Islet precursor cell (in vitro differentiated cells): ENCODE measurements at places on chromosomes 2 and 18.
A peak's percentile ranks its signal among the peaks of the same experiment; 100 is the strongest.

GRCh38 chr2:96325884-96326255 lies 753 bp downstream of the ITPRIPL1 start:
- DNase-seq = no peak

DNA sequence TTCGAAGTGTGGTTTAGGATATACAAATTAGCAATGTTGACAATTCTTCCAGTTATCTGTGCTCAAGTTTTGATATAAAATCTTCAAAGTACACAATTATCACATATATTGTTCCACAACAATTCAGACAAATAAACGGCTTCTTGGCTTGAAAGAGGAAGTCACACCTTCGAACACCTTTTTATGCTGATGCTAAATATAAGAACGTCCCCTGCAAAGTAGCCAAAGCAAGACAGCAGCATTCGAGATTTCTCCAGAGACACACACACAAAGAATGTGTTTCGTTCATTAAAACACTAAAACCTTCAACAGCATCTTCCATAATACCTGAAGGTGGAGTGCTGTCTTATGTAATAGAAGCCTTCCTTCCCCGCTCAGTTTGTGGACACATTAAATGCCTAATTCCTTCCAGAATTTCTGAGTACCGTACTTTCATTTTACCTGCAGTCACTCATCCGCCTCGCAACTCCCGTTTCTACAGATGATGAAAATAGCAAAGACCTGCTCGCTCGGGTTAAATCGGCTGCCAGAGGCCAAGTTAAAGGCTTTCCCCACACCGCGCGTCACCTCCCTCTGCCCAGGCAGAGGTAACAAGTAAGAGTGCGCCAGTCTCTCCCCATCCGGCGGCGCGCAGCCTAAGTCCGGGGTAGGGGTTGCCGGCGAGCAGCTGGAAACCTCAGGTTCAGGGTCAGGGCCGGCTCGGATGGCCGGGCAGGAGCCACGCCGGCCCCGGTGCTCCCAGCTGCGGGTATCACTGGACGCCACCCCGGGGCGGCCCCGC lies 847 bp downstream of the SERPINE2 start:
- peak; percentile 81 for DNase-seq

- no peak for DNase-seq
These were observed 12.8 kb upstream of the FMNL2 start for GRCh38 chr2:152322222-152322621.

- DNase-seq = peak; percentile 77
These were observed 69.2 kb upstream of the HNRNPA3 start for GRCh38 chr2:177143444-177143843.

- no peak for DNase-seq
These were observed 70.0 kb downstream of the MYO3B start for GRCh38 chr2:170247882-170248393.

- DNase-seq = peak; percentile 32
These were observed 51.3 kb downstream of the MYO7B start for GRCh38 chr2:127586746-127587295.

GRCh38 chr2:17536416-17536815 lies 4.1 kb upstream of the VSNL1 start:
- DNase-seq = no peak

DNA sequence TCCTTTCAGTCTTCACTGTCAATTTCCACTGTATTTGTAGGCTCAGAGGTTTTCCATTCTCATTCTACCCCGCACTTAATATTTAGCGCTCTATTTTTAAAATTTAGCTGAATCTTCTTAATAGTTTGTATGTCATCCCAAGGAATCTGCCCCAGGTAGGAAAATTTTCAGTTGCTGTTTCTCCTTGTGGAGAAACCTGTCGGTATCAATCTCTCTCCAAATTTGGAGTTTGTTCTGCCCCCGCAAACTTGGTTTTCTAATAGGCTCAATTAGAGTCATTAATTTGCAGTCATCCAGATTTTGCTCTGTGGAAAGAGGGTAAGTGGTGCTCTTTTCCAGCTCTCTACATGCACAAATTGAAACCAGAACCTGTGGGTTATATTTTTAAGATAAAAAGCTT lies 87.6 kb downstream of the DNAH6 start:
- no peak for DNase-seq

- DNase-seq = no peak
These were observed 295.5 kb downstream of the ZNF521 start for GRCh38 chr18:25056429-25056828.

DNA sequence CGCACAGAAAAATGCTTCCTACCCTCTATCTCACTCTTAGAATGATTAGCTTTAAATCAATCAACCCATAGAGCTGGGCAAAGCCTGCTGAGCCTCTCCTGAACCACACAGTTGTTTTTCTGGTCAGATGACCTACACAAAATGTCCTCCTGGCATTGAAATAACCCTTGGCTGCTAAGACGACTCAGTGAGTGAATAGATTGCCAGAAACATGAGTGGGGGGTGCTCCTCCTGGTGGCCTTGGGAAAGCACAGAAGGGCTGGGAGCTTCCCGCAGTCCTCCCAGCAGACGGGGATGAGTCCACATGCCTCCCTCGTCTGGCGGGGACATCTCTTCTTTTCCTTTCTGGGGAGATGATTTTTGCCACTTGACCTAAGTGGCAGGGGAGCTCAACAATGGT lies 14.9 kb downstream of the MAL start:
- DNase-seq = no peak

- no peak for DNase-seq
These were observed 182.9 kb upstream of the TPO start for GRCh38 chr2:1230155-1230893.

- DNase-seq = peak; percentile 51
These were observed 487.9 kb upstream of the ID2 start for GRCh38 chr2:8193686-8194615.

- DNase-seq = peak; percentile 29
These were observed 259.8 kb upstream of the CXCR4 start for GRCh38 chr2:136377423-136378382.

DNA sequence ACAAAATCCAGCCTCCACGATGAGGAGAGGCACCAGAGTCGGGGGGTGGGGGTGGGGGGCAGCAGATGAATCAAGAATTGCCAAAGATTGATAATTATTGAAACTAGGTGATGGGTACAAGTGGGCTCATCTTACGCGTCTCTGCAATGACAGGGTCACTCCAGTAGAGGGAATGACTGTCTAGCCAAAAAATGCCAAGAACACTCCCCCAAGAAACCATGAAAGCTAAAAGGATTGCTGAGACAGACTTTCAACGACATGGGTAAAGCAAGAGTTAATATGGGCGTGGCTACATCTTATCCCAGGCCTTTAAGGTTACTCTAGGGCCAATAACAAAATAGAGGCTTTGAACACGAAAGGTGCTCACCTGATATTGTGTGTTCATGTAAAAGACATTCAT lies 86.5 kb downstream of the STK39 start:
- DNase-seq = no peak

DNA sequence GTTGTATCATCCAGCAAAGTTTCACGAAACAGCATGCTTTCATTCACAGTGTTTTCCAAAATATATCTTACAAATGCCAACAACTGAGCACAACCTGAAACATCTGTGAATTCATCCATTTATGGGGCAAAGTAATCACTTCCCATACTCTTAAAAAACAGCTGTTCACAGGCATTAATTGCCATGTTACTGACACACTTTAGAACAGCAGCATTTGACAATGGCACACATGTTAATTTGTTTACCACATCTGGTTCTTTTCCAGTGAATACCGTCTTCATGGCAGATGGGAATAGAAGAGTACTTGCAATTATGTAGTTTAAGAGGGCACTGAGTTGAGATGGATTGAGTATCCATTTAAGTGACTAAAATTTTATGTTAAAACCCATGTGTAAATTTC lies 347.4 kb upstream of the LRP1B start:
- DNase-seq = no peak

- DNase-seq = peak; percentile 77
These were observed 650 bp downstream of the CCBE1 start for GRCh38 chr18:59696311-59697235.
